Stomach (tissue), 19 donors: ENCODE measurements at places on chromosomes 7 and 10.
A peak's percentile ranks its signal among the peaks of the same experiment; 100 is the strongest.

GRCh38 chr7:10821156-10821555 is 152.5 kb upstream of the PHF14 start:
- no peaks in the 10 kb centered on the region for H3K36me3 ChIP-seq
- no peak overlapping the region for H3K4me3 ChIP-seq
- H3K27me3 ChIP-seq, result no peaks in the 10 kb centered on the region
- no peak overlapping the region for H3K27ac ChIP-seq
- no peak for DNase-seq

DNA sequence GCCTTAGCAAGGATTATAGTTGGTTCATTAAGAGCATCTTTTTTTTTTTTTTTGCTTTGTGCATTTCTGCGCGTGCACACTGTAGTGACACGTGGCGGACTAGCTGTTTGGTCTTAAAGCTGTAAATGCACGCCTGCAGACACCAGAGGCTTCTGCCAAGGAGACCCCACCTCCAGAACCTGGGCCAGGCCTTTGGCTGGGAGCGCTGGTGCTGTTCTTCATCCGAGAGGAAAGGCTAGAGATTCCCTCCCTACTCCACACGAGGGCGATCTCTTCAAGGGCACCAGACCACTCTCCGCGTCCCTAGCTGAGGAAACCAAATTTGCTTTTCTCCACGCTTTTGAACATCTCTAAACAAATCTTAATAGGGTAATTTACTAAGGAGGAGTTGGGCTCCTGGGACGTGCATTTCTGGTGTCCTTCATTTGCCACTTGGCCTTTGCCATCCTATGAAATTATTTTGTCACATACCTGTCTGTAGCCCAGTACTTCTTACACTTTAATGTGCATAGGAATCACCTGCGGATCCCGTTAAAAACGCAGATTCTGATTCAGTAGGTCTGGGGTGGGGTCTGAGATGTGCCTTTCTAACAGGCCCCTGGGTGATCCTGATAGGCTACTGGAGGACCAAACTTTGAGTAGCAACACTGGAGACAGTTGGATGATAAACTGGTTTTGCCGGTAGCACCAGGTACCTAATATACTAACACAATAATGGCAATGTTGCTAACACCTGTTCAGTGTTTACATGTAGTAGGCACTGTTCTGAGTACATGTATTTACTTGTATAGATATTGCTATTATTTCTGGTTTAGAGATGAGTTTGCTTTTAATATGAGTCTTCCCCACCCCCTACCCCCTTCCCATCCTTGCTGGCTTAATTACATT is 1.3 kb upstream of the SLC26A5 start:
- peak; percentile 56 for DNase-seq
- no peaks in the 10 kb centered on the region for H3K36me3 ChIP-seq
- no peak overlapping the region for H3K27ac ChIP-seq

DNA sequence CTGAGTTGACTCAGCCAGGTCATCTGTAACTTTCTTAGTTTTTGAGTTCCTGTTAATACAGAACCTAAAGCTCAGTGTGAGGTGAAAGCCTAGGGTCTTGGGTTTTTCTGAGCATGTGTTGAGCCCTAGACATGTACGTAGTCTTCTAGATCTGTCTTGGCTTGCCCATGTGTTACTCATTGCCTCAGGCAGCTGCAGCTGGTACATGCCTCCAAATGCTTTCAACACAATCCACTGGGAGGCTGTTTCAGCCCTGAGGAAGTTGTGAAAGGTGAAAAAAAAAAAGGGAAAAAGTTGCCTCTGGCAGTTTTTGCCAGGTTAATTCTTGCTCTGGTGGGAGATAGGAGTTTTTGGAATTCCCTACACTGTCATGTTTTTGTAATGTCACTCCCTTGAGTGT is 134.6 kb downstream of the RNF216 start:
- no peaks in the 10 kb centered on the region for H3K27me3 ChIP-seq
- DNase-seq, result no peak
- no peak overlapping the region for H3K27ac ChIP-seq
- peaks cover 9% of the 10 kb centered on the region for H3K4me1 ChIP-seq

DNA sequence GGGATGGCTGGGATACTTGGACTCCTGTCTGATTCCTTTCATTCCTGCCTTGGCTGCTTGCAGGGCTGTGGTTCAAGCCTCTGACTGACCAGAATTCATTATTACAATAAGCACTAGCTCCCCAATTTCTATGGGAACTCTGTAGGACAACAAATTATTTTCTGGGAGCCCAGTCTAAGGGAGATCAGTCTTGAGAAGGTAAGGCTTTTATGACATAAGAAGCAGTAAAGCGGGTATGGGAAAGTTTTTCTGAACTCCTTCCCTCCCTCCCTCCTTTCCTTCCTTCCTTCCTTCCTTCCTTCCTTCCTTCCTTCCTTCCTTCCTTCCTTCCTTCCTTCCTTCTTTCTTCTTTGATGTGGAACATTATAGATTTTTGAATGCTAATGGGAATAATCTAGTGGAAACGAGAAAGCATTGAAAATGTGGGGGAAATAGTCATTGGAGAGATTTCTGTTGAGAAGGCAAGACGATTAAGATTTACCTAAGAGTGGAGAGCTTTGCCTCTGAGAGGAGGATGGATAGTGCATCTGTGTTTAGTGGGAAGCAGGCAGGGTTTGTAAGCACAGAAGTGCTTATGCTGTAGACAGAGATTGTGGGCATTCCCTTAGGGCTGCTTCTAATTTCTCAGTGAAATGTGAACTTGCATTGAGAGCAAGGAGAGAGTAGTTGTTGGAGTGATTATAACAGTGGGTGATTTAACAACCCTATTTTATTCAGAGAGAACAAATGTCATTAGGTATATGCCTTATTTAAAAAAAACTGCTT is 201.5 kb downstream of the DNAJB9 start:
- H3K36me3 ChIP-seq, result no peaks in the 10 kb centered on the region
- H3K4me1 ChIP-seq, result no peaks in the 10 kb centered on the region
- no peak overlapping the region for H3K4me3 ChIP-seq
- no peak overlapping the region for H3K27ac ChIP-seq
- DNase-seq, result no peak

- DNase-seq, result no peak
- no peaks in the 10 kb centered on the region for H3K36me3 ChIP-seq
- no peaks in the 10 kb centered on the region for H3K27me3 ChIP-seq
- no peak overlapping the region for H3K27ac ChIP-seq
Observed at GRCh38 chr7:158362912-158363905, 224.4 kb downstream of the PTPRN2 start.
